GM12878 (cell line): ENCODE measurements at places on chromosomes 12 and 14. TPM values are rescaled to one million over a fixed set of nuclear protein-coding genes. Genes with fewer than 3 reads are reported as not detected.

DNA sequence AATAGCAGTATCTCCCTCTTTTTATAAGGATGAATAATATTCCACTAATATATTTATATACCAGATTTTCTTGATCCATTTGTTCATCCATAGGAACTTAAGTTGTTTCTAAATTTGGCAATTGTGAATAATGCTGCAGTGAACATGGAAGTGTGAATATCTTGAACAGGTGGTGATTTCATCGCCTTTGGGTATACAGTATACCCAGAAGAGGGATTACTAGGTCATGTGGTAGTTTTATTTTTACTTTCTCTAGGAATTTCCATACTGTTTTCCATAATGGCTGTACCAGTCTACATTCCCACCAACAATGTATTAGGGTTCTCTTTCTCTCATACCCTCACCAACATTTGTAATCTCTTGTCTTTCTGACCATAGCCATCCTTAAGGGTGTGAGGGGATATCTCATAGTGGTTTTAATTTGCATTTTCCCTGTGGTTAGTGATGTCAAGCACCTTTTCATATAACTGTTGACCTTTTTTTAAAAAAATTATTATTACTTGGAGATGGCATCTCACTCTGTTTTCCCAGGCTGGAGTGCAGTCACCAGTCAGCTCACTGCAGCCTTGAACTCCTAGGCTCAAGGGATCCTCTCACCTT, 20.5 kb downstream of the PPHLN1 start:
- no peak for DNase-seq
- H3K4me1 ChIP-seq = no peaks in the 10 kb centered on the region
- no peaks in the 10 kb centered on the region for H3K27me3 ChIP-seq
- H3K27ac ChIP-seq = no peak overlapping the region
- peaks cover 4% of the 10 kb centered on the region; the same call in 1 of the 2 replicates for H3K36me3 ChIP-seq
- no peak overlapping the region for H3K4me3 ChIP-seq

DNA sequence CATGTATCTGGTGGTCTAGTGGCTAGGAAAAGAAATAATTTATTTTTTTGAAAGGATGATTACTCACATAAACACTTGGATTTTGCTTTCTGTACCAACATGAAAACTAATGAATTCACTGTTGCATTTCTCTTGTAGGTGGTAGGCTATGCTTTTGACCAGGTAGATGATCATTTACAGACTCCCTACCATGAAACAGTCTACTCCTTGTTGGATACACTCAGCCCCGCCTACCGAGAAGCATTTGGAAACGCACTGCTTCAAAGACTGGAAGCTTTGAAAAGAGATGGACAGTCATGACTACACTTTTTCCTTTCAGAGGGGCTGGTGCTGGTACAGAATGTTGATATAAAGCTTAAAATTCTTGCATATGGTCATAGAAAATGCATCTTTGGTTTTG, 6.5 kb upstream of the AK7 start:
- peaks cover 4% of the 10 kb centered on the region; the same call in 1 of the 2 replicates for H3K4me1 ChIP-seq
- H3K36me3 ChIP-seq = no peaks in the 10 kb centered on the region
- H3K4me3 ChIP-seq = no peak overlapping the region
- no peaks in the 10 kb centered on the region for H3K27me3 ChIP-seq

DNA sequence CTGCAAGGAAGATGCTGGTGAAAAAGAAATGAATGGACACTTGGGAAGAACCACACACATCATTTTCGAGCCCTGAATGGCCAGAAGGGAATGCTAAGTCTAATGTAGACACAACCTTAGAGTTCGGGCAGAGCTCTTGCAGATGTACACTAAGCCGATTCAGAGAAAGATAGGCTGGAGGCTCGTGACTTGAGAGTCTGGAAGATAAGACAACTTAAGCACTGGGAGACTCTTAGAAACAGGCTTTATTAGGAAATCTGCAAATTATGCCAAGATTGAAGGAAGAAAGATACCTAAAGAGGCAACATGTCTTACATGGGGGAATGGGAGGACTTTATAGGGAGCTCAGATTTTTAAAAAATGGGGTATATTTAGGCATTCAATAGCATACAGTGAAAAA, 13.5 kb downstream of the TBPL2 start:
- no peak overlapping the region for H3K4me3 ChIP-seq
- H3K4me1 ChIP-seq = peaks cover 3% of the 10 kb centered on the region; the same call in 1 of the 2 replicates
- no peaks in the 10 kb centered on the region for H3K27me3 ChIP-seq
- H3K27ac ChIP-seq = no peak overlapping the region
- no peak for DNase-seq
- H3K36me3 ChIP-seq = no peaks in the 10 kb centered on the region

GRCh38 chr12:2247120-2247519, 194.3 kb downstream of the CACNA1C start:
- no peaks in the 10 kb centered on the region for H3K36me3 ChIP-seq
- no peaks in the 10 kb centered on the region for H3K27me3 ChIP-seq
- H3K4me3 ChIP-seq = no peak overlapping the region
- no peak for DNase-seq
- H3K4me1 ChIP-seq = peaks cover 33% of the 10 kb centered on the region

- H3K27me3 ChIP-seq = no peaks in the 10 kb centered on the region
- H3K36me3 ChIP-seq = peaks cover 14% of the 10 kb centered on the region; the same call in 1 of the 2 replicates
- H3K4me1 ChIP-seq = no peaks in the 10 kb centered on the region
- H3K4me3 ChIP-seq = no peak overlapping the region
- no peak for DNase-seq
- H3K27ac ChIP-seq = no peak overlapping the region
Measured at GRCh38 chr14:31166271-31166561, 41.4 kb downstream of the HECTD1 start.

DNA sequence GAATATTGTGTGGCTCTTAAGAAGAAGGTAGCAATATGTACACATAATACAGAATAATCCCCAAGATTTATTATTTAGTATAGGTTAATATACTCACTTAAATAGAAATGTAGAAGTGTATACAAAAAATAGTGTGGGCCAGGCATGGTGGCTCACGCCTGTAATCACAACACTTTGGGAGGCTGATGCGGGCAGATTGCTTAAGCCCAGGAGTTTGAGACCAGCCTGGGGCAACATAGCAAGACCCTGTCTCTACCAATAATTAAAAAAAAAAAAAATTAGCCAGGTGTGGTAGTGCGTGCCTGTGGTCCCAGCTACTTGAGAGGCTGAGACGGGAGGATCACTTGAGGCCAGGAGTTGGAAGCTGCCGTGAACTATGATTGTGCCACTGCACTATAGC, 15.3 kb upstream of the HVCN1 start:
- no peaks in the 10 kb centered on the region for H3K27me3 ChIP-seq
- no peaks in the 10 kb centered on the region for H3K36me3 ChIP-seq
- no peaks in the 10 kb centered on the region for H3K4me1 ChIP-seq

GRCh38 chr14:87013583-87013982, 979.4 kb downstream of the GALC start:
- no peaks in the 10 kb centered on the region for H3K27me3 ChIP-seq
- H3K36me3 ChIP-seq = no peaks in the 10 kb centered on the region
- no peak overlapping the region for H3K4me3 ChIP-seq
- H3K4me1 ChIP-seq = no peaks in the 10 kb centered on the region

DNA sequence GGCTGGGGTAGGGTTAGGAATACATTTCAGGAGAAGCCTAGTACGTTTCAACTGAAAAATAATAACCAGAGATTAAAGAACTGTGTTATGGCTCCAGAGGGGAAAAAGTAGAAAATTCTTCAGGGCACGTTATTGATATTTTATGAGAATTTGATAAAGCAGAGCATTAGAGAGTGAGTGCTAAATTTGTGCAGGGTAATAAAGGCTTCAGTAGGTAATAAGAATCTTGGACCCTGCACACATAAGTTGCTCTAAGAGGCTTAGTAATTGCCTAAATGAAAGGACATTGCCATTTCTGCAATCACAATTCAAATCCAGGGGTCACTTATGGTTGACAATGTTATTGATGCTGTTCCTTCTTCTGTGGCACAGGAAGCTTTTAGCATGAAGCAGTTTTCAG, 439.4 kb upstream of the DCN start:
- no peak for DNase-seq
- H3K27me3 ChIP-seq = no peaks in the 10 kb centered on the region
- H3K36me3 ChIP-seq = no peaks in the 10 kb centered on the region
- no peak overlapping the region for H3K4me3 ChIP-seq
- H3K27ac ChIP-seq = no peak overlapping the region

DNA sequence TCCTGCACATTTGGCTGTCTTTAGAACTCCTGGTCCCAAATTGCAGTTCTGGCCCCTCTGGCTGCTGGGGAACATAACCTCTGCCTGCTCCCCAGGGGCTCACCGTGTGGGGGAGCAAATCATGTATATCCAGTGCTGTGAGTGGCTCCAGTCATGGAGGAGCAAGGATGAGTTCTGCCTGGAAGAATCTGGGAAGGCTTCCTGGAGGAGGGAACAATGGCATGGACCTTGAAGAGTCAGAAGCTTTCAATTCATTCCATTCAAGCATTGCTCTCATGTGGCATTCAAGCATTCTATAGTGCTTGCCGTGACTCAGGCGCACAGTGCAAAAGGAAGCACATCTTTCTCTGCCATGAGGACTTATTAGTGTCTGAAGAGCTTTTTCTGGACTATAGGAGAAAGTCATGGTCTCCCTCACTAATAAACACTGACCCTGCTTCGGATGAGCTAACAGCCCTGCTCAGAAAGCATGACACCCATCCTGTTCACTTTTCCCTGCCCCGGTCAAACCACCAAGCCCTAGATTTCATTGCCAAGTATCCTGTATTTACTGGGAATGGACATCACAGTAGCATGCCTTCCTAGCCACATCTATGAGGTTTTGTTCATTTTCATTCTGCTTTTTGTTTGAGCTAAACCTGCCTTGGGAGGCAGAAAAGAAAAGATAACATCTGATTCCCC, 3.5 kb downstream of the IFI27 start:
- H3K27me3 ChIP-seq = peaks cover 2% of the 10 kb centered on the region; the same call in 1 of the 2 replicates
- no peak overlapping the region for H3K4me3 ChIP-seq
- H3K36me3 ChIP-seq = no peaks in the 10 kb centered on the region
- H3K4me1 ChIP-seq = no peaks in the 10 kb centered on the region

GRCh38 chr14:35159742-35160409, 37.5 kb downstream of the PRORP start:
- peak overlapping the region; percentile 45; the same call in 1 of the 2 replicates for H3K27ac ChIP-seq
- H3K4me1 ChIP-seq = peaks cover 19% of the 10 kb centered on the region
- no peak for DNase-seq
- H3K36me3 ChIP-seq = 0 out of 2 replicates have a peak, but pooled peaks cover 10% of the 10 kb centered on the region

DNA sequence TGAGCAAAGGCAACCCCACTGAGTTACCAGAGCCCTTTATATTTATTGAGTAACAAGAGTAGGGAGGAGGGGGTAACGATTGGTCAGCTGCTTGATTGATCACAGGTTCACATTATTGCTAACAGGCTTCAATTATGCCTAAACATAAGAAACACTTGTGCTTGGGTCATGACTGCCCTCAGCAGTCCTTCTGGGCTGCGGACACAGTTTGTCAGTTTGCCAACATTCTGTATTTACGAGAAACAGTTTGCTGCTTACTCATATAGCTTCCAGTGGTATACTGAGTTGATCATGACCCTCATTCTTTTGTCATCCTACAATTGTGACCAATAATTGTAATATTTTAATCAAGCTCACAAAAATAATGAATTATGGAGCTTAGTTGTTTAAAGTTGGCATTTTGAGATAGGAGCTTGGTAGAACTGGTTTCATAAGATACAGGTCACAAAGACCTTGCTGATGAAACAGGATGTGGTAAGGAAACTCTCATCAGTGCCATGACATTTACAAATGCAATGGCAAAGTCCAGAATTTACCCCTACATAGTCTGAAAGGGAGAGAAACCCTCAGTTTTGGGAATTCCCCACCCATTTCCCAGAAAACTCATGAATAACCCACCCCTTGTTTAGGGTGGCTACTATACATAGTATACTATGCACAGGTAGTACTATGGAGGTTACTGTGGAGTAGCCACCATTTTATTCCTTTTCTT, 1421.0 kb upstream of the FLRT2 start:
- no peak overlapping the region for H3K27ac ChIP-seq
- DNase-seq = no peak
- no peak overlapping the region for H3K4me3 ChIP-seq
- no peaks in the 10 kb centered on the region for H3K36me3 ChIP-seq

DNA sequence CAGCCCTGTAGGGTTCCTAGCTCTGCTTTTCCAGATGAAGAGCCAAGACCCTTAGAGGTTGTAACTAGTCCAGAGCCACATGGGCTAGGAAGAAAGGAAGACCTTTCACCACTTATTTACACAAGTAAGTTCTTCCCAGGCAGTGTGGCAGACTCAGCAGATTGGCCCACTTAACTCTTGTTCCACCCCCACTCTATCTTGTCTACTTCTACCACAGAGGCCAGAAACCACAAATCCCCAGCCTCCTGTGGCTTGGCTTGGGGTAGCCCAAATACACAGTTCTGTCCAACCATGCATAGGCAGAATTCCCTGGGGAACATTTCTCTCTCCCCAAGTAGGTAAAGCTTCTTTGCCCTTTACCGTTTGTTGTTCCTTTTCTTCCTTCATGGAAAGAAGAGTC, 383.5 kb downstream of the RGS6 start:
- no peaks in the 10 kb centered on the region for H3K27me3 ChIP-seq
- no peaks in the 10 kb centered on the region for H3K36me3 ChIP-seq

- H3K4me3 ChIP-seq = peak overlapping the region; percentile 60
- no peaks in the 10 kb centered on the region for H3K27me3 ChIP-seq
- DNase-seq = peak; percentile 21
- H3K36me3 ChIP-seq = no peaks in the 10 kb centered on the region
Measured at GRCh38 chr12:115354007-115354890, 670.3 kb upstream of the TBX3 start.

- H3K36me3 ChIP-seq = no peaks in the 10 kb centered on the region
- no peak overlapping the region for H3K4me3 ChIP-seq
- H3K4me1 ChIP-seq = peaks cover 41% of the 10 kb centered on the region
- H3K27me3 ChIP-seq = no peaks in the 10 kb centered on the region
- H3K27ac ChIP-seq = peak overlapping the region; percentile 68
- no peak for DNase-seq
Measured at GRCh38 chr12:124901003-124901402, 13.4 kb downstream of the UBC start.

DNA sequence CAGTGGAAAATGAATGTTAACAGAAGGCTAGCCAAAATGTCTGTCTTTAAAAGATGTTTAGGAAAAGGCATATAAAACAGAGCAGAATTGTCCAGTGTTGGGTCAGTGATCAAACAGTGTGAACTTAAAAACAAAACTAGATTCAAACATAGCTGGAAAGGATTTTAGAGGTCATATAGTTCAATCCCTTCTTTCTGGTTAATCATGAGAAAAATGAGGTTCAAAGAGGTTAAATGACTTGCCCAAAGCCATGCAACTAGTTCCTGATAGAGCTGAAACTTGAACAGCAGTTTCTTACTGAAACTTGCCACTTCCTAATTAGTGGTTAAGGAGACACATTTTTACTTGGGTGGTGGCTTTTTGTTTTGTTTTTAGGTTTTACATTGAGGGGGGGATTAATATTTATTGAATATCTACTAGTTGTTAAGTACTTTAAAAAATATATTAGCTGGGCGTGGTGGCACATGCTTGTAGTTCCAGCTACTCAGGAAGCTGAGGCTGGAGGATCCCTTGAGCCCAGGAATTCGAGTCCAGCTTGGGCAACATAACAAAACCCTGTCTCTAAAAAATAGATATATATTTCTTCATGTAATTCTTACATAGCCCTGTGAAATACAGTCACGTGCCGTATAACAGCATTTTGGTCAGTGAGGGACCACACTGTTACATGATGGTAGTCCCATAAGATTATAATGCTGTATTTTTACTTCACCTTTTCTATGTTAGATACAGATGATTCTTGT, 20.4 kb downstream of the ACVR1B start:
- DNase-seq = no peak
- H3K27ac ChIP-seq = no peak overlapping the region; the same call in 1 of the 2 replicates
- H3K36me3 ChIP-seq = no peaks in the 10 kb centered on the region
- H3K4me1 ChIP-seq = peaks cover 30% of the 10 kb centered on the region

Gene CAPS2
- 3.8 and 4.2 TPM in 2 replicates for polyA plus RNA-seq

Gene GLT1D1
- polyA plus RNA-seq = 1.5 and 1.7 TPM in 2 replicates

Gene KRT74
- polyA plus RNA-seq = not detected in 2 replicates

Gene KRT82
- polyA plus RNA-seq = not detected in 2 replicates

Gene RNASE2
- polyA plus RNA-seq = not detected in 2 replicates

Gene PXN
- 15.6 and 15.9 TPM in 2 replicates for polyA plus RNA-seq

Gene TAS2R7
- not detected in 2 replicates for polyA plus RNA-seq
